ENCODE measurements at places on chromosomes 6 and 20.
A peak's percentile ranks its signal among the peaks of the same experiment; 100 is the strongest.

- DNase-seq, result no peak
Measured at GRCh38 chr20:64006490-64006889, 25.6 kb downstream of the PRPF6 start.

DNA sequence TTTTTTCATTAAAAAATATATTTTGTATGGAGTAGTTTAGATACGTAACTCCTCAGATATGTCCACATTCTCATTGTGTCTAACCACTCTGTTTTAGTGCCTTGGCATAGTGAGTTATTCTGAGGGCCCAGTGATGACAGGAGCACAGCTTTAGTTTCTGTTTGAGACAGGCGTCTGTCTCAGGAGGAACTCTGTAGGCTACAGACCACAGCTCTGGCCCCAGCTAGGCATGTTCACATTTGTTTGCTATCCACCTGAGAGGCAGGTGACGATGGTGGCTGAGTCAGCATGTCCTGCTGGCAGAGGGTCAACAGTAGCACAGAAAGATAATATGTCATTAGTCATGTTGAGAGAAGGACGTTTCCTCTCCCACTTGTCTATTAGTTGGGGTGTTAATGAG lies 16.3 kb downstream of the LRRC1 start:
- no peak for DNase-seq

GRCh38 chr6:34112126-34112525 lies 33.8 kb downstream of the GRM4 start:
- no peak for DNase-seq

- DNase-seq, result no peak
Measured at GRCh38 chr6:49982046-49982445, 12.6 kb upstream of the DEFB113 start.

DNA sequence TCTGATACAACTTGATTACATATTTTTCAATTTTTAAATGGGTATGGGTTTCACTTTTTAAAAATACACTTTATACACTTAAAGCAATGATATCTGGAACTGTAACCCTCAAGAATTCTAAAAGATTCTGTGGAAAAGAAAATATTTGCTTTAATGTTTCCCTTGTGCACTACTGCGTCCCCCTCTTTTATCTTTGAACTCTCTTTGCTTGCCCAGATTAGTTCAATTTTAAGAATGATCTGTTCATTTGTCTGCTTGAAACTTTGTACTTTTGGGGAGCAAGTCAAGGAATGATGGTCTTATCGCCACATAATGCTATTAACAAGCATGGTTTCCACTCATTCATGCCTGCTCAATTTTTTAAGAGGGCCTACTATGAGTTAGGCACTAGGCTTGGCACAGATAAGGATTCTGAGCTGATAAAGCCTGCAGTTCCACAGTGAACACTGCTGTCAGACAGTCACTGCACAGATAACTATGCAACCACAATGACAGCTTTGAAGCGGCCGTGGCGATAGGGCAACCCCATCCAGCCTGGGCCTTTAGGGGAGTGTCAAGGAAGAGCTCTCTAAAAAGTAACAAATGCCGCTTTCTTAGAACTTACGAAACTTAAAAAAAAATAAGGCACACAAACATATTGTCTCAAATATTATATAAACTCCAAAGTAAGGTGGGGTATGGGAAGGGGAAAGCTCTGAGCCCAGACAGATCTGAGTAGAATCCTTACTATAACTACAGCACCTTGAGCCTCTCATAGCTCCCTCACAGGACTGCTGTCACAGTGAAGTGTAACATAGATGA lies 29.7 kb downstream of the FYN start:
- peak; percentile 65 for DNase-seq

DNA sequence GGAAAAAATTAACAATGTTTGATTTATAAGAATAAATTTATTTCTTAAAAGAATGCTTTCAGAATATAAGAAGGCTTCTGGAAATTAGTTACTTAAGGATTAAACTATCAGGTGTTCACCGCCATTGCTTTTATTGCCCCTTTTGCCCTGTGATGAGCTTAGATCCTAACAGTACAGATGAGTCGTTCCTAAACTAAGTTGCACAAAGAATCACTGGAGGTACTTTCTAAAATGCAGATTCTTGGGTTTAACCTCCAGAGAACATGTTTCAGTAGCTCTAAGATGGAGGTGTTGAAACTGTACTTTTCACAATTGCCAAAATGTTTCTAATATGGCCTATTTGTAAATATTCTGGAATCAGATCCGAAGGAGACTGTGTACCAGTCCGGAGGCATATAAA lies 211.9 kb downstream of the GMDS start:
- no peak for DNase-seq

DNA sequence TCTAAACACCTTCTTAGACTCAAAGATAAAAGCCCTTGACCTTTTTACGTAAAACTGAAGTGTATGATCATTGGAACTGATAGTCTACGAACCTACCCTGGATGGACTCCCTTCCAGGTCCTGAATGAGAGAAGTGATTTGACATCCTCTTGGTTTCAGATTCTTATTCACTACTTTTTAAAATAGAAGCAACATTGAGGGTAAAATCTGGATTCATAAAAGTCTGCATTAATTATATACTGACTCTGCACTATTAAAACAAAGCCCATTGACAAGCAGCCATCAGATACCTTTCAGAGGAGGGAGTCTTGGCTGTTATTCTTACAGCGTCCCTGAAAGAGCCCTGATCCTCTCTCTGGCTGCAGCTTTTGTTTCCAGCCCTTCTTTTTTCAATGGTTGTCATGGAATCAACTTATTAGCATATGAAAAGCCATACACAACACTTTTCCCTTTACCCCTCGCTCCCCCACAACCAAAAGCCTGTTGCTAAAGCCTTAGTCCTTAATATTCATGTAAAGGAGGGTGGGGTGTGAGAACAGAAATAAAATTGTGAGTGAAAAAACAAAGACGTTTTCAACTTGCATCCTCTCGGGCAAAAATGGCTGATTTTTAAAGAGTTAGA lies 270.0 kb upstream of the MARCKS start:
- DNase-seq, result no peak

GRCh38 chr6:89209457-89209856 lies 7.7 kb downstream of the GABRR1 start:
- DNase-seq, result no peak

GRCh38 chr20:61573415-61574305 lies 321.6 kb downstream of the CDH4 start:
- no peak for DNase-seq

- no peak for DNase-seq
Measured at GRCh38 chr6:169194737-169195136, 58.9 kb downstream of the THBS2 start.

DNA sequence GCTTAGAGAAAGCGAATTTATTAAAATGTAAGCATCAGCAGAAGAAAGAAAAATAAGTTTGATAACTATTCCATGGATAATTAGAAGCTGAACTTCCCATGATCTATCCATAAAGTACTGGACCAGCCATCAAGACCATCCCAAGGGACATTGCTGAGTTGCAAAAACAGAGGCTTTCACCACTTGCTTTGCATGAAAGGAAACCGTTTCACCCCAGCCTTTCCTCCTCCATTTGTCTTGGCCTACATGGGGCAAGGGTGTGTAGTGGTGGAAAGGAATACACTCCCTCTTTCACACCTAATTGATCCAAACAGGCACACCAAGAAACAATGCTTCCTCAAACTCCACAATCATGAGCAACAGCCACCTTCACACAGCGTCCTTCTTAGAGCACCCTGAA lies 10.4 kb downstream of the HIVEP2 start:
- DNase-seq, result no peak

DNA sequence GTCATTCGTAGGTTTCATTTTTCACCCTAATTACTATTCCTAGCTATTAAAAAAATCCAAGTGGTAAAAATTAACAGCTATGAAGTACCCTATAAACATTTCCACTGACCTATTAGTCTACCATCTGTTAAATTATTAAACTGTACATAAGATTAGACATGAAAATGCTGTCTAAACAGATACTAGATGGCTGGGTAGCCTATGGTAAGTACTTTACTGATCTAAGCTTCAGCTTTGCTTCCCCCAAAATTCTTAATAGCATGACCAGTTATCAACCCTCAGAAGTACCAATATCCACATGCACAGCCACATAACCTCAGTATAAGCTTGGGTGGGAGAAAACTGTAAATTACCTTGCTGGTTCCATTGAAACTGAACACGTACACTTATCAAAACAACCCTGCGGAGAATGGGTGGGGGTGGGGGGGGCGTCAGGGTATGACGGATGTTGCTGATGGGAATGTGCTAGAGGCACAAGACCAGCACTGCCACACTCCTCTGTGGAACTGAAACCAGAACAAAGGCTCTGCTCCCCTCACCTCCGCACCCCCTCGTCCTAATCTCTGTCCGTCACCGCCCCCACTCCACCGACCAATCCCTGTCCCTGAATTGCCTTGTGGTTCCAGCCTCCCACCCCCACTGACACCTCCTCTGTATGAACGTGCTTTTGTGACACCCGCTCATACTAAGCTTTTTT lies 45.3 kb downstream of the B4GALT5 start:
- no peak for DNase-seq

DNA sequence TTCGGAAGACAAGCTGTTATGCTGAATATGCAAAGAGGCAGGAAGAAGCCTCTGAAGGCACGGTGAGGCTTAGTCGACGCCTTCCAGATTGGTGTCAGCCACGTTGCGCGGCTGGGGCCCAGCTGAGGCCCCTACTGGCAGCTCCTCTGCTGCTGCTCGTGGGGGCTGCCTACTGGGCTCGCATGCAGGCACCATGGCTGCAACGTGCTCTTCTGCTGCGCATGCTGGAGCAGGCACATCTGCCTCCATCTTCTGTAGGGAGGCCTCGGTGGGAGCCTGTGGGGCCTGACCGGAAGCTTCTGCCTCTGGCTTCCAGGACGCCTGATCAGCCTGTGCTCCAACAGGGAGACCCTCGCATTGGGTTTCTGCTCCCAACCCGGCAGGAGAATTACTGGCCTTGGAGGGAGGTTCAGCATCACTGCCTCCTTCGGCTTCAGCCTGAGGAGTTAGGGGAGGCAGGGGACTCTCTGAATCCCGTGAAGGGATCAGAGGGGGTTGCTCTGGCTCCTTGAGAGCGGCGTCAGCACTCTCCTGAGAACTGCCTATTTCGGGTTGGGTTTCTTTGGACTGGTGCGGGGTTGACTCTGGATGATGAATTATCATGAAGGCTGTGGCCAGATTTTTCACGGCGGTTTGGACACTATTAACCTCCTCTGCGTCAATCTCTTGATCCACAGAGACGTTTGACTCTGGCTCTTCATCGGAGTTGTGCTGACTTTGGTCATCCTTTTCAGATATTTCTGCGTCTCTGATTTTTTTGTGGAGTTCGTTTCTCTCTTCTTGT lies 49.1 kb downstream of the TXLNB start:
- DNase-seq, result no peak

Measured in DND-41 (cell line).